ENCODE measurements at places on chromosomes 6 and 20.

DNA sequence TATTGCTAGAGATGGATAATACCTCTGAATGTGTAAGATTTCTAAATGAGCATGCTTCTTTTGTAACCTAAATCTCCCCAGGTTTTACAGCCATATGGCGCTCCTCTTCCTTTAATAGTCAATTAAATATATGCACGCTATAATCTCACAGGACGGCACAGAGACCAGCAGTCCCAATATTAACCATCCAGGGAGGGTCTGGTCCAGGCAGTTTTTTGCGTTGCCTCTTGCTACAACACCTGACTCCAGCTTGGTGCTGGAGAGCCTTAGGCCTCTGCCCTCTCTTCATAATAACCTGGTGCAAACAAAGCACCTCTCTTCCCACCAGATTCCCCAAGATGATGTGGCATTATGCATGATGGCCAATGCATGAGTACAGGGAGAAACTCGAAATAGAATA lies 183.4 kb downstream of the LY86 start:
- H3K4me3 ChIP-seq = no peak overlapping the region
- H3K4me1 ChIP-seq = peaks cover 6% of the 10 kb centered on the region
- peaks cover 50% of the 10 kb centered on the region for H3K27me3 ChIP-seq

GRCh38 chr6:46626228-46626909 lies 26.2 kb downstream of the CYP39A1 start:
- H3K27me3 ChIP-seq = peaks cover 20% of the 10 kb centered on the region
- no peak for DNase-seq
- H3K36me3 ChIP-seq = no peaks in the 10 kb centered on the region
- peaks cover 2% of the 10 kb centered on the region for H3K4me1 ChIP-seq
- no peak overlapping the region for H3K27ac ChIP-seq

DNA sequence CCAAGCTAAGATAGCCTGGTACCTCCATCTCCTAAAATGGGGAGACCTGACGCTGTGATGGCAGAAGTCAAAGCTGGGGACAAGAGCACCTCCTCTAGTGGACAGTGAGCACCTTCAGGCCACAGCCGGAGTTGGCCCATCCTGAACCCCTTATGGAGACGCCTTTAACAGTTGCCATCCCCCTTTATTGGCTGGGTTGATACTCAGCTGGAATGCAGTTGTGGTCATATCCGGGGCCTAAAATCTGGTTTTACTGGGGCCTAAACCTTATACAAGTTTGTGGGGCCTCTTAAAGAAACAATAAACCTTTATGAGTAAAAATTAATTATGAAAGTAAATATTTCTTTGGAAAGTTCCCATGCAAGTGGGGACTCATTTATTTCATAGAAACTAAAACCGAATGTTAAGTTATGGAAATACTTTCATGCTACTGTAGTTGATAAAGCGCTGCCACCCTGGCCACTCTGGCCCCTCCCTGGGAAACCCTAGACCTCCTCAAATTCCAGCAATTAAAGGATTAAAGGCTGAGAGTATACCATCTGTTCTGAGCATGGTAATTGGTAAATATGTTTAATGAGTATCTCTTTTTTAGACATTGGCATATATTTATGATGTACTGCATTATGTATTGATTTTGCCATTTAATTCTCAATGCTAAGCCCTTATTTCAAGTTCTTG lies 95.1 kb upstream of the SASH1 start:
- no peaks in the 10 kb centered on the region for H3K4me1 ChIP-seq
- DNase-seq = no peak
- H3K4me3 ChIP-seq = no peak overlapping the region
- H3K27me3 ChIP-seq = peaks cover 11% of the 10 kb centered on the region
- no peak overlapping the region for H3K27ac ChIP-seq

DNA sequence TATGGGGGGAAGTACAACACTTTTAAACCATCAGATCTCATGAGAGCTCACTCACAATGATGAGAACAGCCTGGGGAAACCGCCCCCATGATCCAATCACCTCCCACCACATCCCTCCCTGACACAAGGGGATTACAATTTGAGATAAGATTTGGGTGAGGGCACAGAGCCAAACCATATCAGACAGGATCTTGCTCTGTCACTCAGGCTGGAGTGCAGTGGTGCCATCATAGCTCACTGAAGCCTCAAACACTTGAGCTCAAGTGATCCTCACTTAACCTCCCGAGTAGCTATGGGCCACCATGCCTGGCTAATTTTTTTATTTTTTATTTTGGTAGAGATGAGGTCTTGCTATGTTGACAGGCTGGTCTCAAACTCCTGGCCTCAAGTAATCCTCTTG lies 5.1 kb upstream of the IYD start:
- H3K27me3 ChIP-seq = peaks cover 14% of the 10 kb centered on the region
- no peak overlapping the region for H3K27ac ChIP-seq
- no peak overlapping the region for H3K4me3 ChIP-seq
- no peak for DNase-seq
- H3K36me3 ChIP-seq = no peaks in the 10 kb centered on the region

DNA sequence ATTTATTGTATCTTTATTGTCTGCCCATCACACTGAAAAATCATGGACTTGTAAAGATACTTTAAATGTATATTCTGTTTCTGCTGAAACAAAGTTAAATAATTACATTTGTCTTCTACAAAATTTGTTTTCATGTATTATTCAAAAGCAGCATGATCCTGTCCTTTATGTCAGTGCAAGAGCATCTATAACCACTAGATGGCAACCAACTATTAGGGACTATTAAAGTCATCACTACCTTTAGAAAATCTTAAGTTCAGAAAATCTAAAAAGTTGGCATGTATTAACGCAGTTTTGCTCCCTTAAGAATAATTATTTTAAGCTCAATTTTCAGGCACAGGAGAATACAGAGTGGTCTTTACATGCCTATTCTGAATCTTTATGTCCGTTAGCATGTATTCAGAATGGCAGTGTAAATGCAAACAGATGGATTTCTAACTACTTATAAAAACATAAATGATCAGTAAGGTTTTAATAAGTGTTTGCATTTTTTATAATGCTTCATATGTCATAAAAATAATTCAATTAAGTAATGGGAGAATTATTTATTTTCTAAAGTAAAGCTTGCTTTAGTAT lies 17.8 kb downstream of the TMEM30A start:
- H3K36me3 ChIP-seq = peaks cover 20% of the 10 kb centered on the region
- no peak overlapping the region for H3K4me3 ChIP-seq
- peaks cover 24% of the 10 kb centered on the region for H3K4me1 ChIP-seq
- DNase-seq = no peak
- no peaks in the 10 kb centered on the region for H3K27me3 ChIP-seq

GRCh38 chr6:88163616-88164015 lies 2.5 kb downstream of the CNR1 start:
- H3K4me3 ChIP-seq = no peak overlapping the region
- no peak overlapping the region for H3K27ac ChIP-seq
- peaks cover 12% of the 10 kb centered on the region for H3K4me1 ChIP-seq
- peaks cover 63% of the 10 kb centered on the region for H3K27me3 ChIP-seq
- no peak for DNase-seq
